ENCODE measurements at places on chromosomes 2 and 18. TPM values are rescaled to one million over a fixed set of nuclear protein-coding genes. Genes with fewer than 3 reads are reported as not detected.

Gene GKN2
- not detected for total RNA-seq

Gene COPS7B
- 52.8 TPM for total RNA-seq

Gene CREG2
- not detected for total RNA-seq

Gene PSD4
- 85.9 TPM for total RNA-seq

Gene STPG4
- 0.27 TPM for total RNA-seq

Gene MARCHF4
- not detected for total RNA-seq

Gene TSGA10
- total RNA-seq, result 7.2 TPM

Gene MC2R
- total RNA-seq, result not detected

Gene HSPD1
- 1,191 TPM for total RNA-seq

- peaks cover 32% of the 10 kb centered on the region for H3K4me1 ChIP-seq
- peaks cover under 1% of the 10 kb centered on the region for H3K36me3 ChIP-seq
- no peak overlapping the region for H3K4me3 ChIP-seq
These were observed 3.6 kb upstream of the DGKD start for GRCh38 chr2:233350708-233351107.

DNA sequence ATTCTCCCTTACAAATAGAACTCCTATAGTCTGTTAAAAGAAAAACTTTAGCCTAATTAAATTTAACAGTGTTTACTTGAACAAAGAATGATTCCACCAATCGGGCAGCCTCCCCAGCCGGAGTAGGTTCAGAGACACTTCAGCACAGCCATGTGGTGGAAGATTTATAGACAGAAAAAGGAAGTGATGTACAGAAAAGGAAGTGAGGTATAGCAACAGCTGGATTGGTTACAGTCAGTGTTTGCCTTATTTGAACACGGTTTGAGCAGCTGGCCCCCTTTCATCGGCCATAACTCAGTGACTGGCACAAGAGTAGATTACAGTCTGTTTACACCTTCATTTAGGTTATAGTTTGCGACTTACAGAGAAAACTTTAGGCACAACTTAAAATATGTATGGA lies 2.1 kb upstream of the SKA1 start:
- H3K36me3 ChIP-seq, result peaks cover 4% of the 10 kb centered on the region
- no peak overlapping the region for H3K27ac ChIP-seq
- H3K27me3 ChIP-seq, result peaks cover 20% of the 10 kb centered on the region
- H3K4me3 ChIP-seq, result no peak overlapping the region
- no peak for DNase-seq

- no peaks in the 10 kb centered on the region for H3K27me3 ChIP-seq
- H3K4me3 ChIP-seq, result no peak overlapping the region
These were observed 107.2 kb upstream of the CAPN13 start for GRCh38 chr2:30914456-30914855.

GRCh38 chr2:72011370-72011689 lies 136.3 kb downstream of the CYP26B1 start:
- peaks cover 2% of the 10 kb centered on the region for H3K27me3 ChIP-seq
- H3K4me1 ChIP-seq, result no peaks in the 10 kb centered on the region
- H3K27ac ChIP-seq, result no peak overlapping the region
- no peak for DNase-seq
- no peak overlapping the region for H3K4me3 ChIP-seq

- H3K4me3 ChIP-seq, result no peak overlapping the region
- H3K27me3 ChIP-seq, result no peaks in the 10 kb centered on the region
- peaks cover 23% of the 10 kb centered on the region for H3K4me1 ChIP-seq
- H3K36me3 ChIP-seq, result no peaks in the 10 kb centered on the region
- DNase-seq, result no peak
These were observed 65.4 kb downstream of the EPAS1 start for GRCh38 chr2:46362667-46363012.

GRCh38 chr2:226423498-226423960 lies 376.1 kb downstream of the IRS1 start:
- DNase-seq, result peak; percentile 57
- H3K27me3 ChIP-seq, result peaks cover 10% of the 10 kb centered on the region
- H3K36me3 ChIP-seq, result no peaks in the 10 kb centered on the region
- H3K27ac ChIP-seq, result no peak overlapping the region
- H3K4me3 ChIP-seq, result peak overlapping the region; percentile 17

GRCh38 chr2:26429779-26430578 lies 28.3 kb downstream of the DRC1 start:
- no peak overlapping the region for H3K4me3 ChIP-seq
- H3K27ac ChIP-seq, result no peak overlapping the region
- DNase-seq, result no peak
- peaks cover 3% of the 10 kb centered on the region for H3K27me3 ChIP-seq
- no peaks in the 10 kb centered on the region for H3K36me3 ChIP-seq

- no peaks in the 10 kb centered on the region for H3K36me3 ChIP-seq
- DNase-seq, result no peak
- no peaks in the 10 kb centered on the region for H3K27me3 ChIP-seq
These were observed 53.6 kb downstream of the POLE4 start for GRCh38 chr2:75012080-75012479.

- H3K4me1 ChIP-seq, result peaks cover 22% of the 10 kb centered on the region
- no peaks in the 10 kb centered on the region for H3K27me3 ChIP-seq
- no peak overlapping the region for H3K4me3 ChIP-seq
- DNase-seq, result no peak
- H3K36me3 ChIP-seq, result no peaks in the 10 kb centered on the region
These were observed 64.4 kb downstream of the COL5A2 start for GRCh38 chr2:189115126-189115525.

DNA sequence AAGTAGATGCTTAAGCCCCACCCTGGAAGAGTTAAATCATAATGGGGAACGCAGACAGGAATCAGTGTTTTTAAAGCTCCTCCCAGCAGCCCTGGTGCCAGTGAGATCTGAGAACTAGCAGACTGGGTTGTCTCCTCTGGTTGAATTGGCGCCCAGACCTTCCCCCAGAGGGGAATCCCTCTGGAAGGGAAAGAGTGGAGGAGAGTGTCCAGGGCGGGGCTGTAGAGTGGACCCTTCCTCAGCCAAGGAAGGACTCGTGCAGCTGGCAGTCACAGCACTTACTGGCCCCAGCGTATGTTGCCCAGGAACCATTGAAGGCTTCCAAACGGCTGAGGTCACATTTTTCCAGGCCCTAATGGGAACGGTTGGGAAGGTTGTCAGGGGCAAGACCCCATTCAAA lies 62.5 kb downstream of the TGOLN2 start:
- H3K4me3 ChIP-seq, result no peak overlapping the region
- no peak overlapping the region for H3K27ac ChIP-seq
- DNase-seq, result no peak

DNA sequence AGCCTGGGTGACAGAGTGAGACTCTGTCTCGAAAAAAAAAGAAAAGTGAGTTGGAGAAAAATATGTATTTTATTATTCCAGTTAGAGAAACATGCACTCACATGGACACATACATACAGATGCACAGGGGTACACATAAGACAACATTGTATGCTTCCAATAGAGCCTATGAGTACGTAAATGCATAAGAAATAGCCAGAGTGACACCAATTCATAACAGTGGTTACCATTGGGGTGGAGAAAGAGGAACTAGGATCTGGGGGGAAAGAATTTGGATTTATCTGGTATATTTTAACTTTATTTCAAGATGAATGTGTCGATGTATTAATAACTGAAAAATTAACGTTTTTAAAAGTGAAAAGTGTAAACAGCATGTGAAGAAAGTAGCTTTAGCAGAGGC lies 16.1 kb downstream of the IL36A start:
- peaks cover 4% of the 10 kb centered on the region for H3K4me1 ChIP-seq
- no peaks in the 10 kb centered on the region for H3K36me3 ChIP-seq
- H3K27ac ChIP-seq, result no peak overlapping the region
- no peak for DNase-seq
- H3K4me3 ChIP-seq, result no peak overlapping the region

DNA sequence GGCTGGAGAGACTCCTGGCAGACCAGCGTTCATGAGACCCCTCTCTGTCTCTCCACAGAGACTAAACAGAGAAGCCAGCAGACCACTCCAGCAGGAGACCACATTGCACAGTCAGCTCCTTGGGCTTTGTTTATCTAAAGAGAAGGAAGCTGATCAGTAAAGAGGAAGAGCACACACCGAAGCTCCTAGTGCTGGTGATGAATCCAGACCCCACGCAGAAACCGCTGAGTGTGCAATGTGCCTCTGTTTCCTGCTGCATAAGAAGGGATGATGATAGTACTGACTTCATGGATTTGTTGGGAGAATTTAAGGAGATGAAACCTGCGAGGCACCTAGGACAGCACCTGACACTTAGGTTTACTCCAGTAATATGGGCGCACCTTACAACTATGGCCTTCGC lies 544.1 kb upstream of the ID2 start:
- no peak overlapping the region for H3K27ac ChIP-seq
- no peak overlapping the region for H3K4me3 ChIP-seq
- no peaks in the 10 kb centered on the region for H3K4me1 ChIP-seq
- no peaks in the 10 kb centered on the region for H3K27me3 ChIP-seq

DNA sequence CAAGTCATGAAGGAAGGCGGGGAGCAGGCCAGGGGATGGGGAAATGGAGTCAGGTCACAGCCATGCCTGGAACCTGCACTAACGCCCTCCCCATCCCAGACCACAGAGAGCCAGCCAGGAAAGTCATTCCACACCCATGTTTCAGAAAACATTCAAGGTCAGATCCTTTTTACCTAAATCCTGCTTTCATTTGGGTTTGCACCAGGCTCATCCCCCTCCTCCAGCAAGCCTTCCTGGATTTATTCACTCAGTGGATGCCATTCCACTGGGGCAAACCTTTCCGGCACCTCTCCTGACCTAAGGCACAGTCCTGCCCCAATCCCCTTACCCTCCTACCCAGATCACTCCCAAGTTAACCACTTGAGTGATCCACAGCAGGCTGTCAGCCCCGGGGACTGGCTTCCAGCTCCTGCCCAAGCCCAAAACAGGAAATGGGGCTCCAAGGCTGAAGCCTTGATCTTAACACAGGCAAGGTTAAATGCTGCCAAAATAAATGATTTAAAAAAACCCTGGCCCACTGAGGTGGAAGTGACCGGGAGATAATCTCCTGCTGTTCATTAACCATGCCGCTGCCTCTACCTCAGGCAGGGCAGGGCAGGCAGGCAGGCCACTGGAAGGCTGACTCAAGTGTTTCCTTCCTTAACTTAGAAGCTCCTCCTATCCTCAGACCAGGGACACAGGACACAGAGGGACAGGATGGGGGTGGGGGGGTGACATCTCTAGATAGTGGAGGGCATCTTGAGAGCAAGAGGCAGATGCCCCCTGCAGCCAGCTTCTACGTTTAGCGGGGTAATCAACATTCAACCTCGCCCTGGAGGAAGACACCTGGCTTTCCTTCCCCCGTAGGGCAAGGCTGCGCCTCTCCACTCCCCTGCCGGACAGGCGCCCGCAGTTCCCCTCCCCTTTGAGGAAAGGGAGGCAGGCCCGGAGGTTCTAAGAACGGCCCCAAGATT lies 1.4 kb downstream of the RAB11FIP5 start:
- peak; percentile 28 for DNase-seq
- no peaks in the 10 kb centered on the region for H3K27me3 ChIP-seq
- peaks cover 21% of the 10 kb centered on the region for H3K4me1 ChIP-seq
- no peak overlapping the region for H3K27ac ChIP-seq
